ENCODE measurements at places on chromosomes 3 and 15.

- DNase-seq: no peak
These were observed 5.3 kb downstream of the CASR start for GRCh38 chr3:122188737-122189136.

DNA sequence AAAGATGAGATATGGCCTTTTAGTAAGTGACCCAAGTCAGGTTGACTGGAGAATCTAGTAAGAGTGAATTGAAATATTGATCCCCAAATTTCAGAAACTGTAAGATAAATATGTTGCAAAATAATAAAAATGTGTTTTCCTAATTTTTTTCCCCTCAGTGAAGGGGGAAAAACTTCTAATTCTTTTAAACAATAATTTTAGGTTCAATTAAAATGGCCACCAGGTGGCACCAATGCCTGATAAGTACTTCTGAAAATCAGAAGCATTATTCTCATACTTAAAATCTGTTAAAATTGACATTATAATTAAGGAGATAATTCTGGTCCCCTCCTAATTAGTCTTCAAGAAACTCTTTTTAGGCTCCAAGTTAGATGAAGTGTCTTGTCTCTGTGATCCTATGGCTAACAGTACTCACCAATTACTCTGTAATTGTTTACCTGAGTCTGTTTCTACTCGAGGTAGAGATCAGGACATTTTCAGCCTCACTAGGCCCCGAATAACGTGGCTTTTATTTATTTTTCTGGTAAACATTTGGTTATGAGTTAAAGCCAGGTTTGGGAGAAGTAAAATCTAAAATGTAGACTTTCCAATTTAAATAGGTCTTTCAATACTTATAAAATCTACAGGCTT, 52.6 kb downstream of the NMD3 start:
- peak; percentile 66 for DNase-seq

DNA sequence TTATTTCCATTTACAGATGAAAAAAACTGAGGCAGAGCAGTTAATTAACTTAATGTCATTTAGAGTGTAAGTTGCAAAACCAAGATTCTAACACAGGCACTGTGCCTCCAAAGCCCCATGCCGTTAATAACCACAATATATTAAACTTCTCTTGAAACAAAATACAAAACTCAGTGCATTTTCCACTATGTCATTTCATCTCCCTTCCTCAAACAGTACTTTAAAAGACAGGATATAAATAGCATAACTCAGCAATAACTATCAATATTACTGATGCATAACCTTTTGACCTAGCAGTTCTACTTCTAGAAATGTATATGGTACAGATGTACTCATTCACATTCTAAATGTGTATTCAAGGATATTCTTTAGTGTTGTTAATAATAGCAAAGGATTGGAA, 5.1 kb upstream of the TASOR start:
- DNase-seq: no peak

- no peak for DNase-seq
These were observed 40.2 kb downstream of the SUMF1 start for GRCh38 chr3:4426782-4427344.

GRCh38 chr3:184821034-184821433, 9.1 kb downstream of the VPS8 start:
- DNase-seq: no peak

DNA sequence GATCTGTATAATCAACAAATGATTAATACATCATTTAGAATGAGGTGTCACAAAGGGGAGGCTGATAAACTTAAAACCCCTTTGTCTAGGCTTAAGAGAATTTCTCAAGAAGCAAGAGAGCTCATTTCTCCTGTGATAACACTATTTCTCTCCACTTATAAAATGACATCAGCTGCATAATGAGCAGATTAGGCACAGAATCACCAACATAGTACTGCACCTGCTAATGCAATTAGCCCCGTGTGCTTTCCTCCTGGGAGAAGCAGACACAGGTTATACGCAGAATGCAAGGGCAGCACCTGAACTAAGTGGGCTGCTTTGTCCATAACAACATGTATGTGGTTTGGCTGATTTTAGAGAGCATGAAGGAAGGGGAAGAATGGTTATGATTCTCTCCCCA, 515.3 kb upstream of the CFAP20DC start:
- no peak for DNase-seq

GRCh38 chr3:74636981-74637380, 22.5 kb upstream of the CNTN3 start:
- no peak for DNase-seq

DNA sequence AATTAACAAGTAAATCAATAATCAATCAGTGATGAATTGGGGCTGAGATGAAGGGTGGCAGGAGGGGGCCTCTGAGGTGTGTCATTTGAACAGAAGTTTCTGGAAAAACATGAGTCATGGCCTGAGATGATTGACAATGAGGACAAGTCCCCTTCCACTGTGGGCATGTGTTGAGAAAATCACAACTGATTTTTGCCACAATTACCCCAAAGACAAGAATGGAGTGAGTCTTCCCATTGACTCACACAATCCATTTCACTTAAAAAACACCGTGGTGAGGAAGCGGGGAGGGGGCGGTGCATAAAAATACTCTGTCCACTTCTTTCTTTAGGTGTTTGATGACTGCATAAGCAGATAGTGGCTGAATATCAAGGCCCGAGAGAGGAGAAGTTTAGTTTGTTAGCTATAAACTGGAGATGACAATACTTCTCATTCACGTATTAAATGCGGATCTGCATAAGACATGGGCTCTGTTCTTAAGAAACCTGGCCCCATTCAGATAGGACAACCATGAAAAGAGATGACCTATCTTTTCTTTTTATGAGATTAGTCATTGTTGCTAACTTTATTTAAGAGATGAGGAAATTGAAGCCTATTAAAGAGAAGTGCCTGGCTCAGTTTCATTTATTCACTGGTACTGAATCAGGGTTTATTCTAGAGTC, 34.7 kb downstream of the SHC4 start:
- DNase-seq: no peak

DNA sequence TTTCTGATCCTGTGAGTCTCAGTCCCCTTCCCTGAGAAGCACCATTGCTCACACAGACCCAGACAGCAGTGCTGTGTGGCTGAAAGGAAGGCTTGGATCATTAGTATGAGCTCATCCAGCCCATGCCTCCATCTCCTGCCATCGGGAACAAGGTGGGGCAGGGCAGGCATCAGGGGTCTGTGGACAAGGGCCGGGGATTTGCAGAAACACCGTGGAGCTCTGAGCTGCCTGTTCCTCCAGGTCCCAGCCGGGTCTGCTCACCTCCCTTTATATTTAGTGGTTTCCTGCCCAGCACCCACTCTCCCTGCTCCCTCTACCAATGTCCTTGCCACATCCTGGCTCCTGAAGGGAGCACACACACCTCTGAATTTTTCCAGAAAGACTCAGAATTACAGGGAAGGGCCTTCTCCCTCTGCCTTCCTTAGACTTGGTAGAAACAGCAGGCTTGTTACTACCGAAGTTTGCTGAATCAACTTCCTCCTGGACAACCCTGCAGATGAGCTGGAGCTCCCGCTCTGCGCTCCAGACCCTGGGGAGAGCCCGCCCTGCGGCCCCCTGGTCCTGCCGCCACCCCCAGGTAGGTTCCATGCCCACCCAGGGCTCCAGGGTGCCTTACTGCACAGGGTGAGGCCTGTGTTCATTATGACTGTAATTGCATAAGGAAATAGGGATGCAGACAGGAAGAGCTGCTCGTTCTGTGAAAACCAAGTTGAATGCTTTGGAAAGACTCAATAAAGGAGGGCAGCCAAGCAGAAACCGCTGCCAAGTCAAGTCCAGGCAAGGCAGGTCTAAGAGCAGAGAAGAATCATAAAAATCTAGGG, 128.1 kb downstream of the NSMCE3 start:
- DNase-seq: no peak

- DNase-seq: no peak
These were observed 3.6 kb upstream of the AGTR1 start for GRCh38 chr3:148694116-148694515.

DNA sequence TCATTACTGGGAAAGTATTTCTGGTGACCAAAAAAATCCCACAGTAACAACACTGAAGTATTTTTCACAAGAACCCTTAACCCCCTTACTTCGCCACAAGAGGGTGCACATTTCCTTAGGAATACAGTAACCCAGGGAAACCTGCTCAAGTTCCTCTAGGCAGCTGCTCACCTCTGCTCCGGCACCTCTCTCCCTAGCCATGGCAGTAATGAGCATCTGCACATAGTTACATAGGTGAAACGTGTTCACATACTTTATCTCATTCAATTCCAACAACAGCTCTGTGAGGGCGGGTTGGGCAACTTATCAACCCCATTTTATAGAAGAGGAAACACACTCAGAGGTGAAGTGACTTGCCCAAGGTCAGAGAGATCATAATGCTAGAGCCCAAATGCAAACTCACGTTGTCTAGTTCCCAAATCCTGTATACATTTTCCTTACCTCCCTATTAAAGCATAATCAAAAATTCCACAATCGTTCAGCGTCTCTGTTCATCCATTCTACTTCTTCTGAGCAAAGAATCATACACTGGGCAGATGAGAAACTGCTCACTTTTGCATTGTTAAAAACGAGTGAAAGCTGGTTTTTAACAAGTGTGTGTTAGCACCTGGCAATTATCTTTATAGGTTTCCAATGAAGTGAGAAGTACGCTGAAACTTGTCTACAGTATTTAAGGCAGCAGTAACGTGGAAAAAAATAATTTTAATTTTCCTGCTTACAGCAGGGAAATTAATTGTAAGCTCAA, 90.7 kb downstream of the IGF2BP2 start:
- DNase-seq: peak; percentile 50

- DNase-seq: no peak
These were observed 455.5 kb downstream of the ERC2 start for GRCh38 chr3:56012721-56013120.

Measured in MM.1S (cell line).